Stimulated activated CD8-positive, alpha-beta memory T cell treated with anti-CD3 and anti-CD28 coated beads, Interleukin-4, amount 100 ng/mL, for 24 hours (primary cell): ENCODE measurements at places on chromosomes 11 and 22.

DNA sequence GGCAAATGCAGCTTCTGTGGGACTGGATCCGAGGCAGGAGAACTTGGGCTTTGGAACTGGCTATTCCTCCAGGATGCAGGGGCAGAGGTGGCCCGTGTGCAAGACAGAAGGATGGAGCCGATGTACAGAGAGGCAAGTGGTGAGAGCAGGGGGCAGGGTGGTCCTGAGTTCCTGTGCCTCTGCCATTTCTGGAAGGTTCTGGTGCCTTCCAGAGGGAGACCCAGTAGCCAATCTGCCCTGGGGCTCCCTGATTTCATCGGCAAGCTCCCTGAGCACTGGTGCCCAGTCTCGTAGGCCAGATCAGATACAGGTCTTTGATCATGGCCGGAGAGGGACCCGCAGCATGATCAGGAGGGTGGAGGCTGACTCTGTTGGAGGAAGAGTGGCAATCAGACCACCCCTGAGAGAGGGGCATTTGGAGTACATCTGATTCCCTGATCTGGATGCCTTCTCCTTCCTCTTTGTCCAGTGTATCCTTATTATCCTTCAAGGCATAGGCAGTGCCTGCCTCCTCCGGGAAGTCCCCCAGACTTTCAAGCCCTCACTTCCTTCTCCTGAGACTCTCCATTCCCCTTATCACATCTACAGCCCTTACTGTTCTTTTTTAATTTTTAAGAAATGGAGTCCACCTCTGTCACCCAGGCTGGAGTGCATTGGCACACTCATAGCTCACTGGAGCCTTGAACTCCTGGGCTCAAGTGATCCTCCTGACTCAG lies 9.7 kb downstream of the MRGPRD start:
- DNase-seq, result no peak

DNA sequence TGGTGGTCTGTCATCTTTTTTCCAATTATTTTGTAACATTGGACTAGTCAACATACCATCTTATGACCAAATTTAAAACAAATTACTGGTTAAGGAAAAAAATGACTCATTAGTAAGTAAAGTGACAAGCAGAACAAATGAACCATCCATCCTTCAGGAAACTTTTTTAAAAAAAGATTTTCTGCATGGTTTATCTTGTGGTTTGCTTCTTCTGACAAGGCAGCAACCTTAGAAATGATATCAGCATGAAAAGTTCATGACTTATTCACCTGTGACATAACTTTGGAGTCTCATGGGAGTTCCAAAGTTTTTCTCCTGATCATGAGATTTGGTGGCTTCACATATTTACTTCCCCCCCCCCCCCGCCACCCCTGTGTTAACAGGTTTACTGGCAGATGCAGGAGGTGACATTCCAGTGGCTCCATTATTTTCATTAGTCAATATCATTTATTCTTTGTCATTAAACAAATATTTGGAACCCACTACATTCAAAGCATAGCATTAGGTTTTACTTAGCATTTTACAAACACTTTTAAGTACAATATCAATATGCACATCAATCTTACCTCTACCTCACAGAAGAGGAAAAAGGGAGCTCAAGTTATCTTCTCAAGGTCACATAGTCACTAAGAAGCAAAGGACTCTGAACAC lies 40.7 kb downstream of the DCUN1D5 start:
- no peak for DNase-seq

DNA sequence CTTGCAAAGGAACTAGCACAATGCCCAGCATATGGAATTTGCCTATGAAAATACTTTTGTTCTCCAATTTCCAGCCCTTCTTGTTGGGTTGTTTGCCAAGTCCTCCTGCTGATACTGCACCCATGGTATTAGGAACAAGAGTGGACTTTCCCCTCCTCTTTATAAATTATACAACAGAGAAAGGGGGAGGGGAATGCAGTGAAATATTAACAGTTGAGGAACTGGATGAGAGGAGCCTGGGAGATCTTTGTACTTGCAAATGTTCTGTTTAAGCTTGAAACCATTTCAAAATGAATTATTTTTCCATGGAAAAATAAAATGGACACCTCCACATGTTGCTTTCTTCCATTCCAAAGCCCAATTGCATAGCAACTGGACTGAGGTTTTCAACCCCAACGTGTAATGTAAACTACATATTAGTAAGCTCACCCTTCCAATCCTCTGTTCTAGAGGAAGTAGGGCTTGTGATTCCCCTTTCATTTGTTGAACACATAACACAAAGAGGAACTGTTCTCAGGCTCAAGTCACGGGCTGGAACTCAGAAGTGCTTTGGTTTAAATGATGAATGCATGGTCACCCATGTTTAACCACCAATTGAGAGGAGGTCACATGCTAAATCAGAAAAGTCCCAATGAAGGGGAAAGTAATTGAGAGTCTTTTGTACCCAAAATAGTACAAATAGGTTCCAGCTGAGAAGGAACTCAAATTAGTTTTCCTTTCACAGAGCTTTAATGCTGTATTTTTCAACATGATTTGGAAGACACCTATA lies 66.2 kb upstream of the ZC3H12C start:
- DNase-seq, result no peak

DNA sequence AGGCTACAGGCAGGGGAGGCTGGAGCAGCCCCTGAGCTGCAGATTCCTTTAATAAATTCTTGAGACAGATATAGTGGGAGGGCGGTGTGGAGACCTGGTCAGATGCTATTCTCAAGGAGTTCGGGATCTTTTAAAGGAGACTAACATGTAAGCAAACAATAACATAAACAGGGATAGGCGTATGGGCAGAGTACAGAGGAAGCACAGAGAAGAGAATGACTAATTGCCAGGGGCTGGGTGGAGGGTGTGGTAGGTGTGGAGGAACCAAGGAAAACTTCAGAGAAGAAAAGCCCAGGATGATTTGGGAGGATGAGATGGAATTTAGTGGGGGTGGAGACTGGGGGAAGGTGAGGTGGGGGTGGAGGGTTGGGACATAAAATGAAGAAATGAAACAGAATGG lies 9.7 kb upstream of the HEPHL1 start:
- DNase-seq, result no peak

GRCh38 chr11:130428316-130429119 lies at the start of gene ADAMTS8:
TSS of gene ADAMTS8 (minus strand) at chr11:130428609. CDS start at chr11:130428286, 323 bp downstream.
- no peak for DNase-seq

DNA sequence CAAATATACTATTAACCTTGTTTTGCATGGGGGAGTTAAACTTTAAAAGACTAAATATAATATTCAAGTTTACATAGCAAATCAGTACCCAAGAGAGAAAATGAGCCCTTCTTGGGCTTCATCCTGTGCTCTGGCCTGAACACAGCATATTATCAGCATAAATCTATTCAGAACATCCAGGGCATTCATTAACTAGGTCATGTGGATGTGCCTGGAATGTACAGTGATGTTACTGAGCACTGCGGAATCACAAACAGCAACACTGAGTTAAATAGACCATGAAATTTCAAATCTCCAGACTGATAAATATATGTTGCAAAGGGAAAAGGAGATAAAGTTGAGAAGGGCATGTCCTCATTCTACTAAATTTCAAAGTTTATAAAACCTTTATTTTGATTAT lies 426.4 kb downstream of the AASDHPPT start:
- no peak for DNase-seq

GRCh38 chr22:39946503-39947219 lies 13.5 kb upstream of the TMA7B start:
- no peak for DNase-seq

- no peak for DNase-seq
These were observed 163.8 kb downstream of the SWAP70 start for GRCh38 chr11:9827708-9828107.

DNA sequence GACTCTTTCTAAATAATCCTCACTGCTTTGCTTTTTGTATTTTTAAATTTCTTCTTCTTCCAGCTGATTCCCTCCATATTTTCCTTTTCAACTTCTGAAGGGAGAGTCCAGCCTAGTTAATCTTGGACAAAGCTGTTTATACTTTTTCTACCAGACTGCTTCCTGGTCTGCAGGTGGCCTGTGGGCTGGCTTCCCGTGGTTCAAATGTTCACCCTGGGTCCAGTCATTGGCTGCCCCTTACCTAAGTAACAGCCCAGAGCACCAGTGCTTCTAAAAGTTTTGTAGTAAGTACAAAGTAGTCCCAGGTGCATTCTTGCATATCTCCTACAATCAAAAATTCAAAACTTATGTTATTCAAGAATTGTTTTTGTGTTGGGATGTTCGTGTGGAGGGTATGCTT lies 19.1 kb downstream of the ZNF143 start:
- DNase-seq, result no peak

- DNase-seq, result no peak
These were observed 44.5 kb downstream of the FEZ1 start for GRCh38 chr11:125451400-125452124.

DNA sequence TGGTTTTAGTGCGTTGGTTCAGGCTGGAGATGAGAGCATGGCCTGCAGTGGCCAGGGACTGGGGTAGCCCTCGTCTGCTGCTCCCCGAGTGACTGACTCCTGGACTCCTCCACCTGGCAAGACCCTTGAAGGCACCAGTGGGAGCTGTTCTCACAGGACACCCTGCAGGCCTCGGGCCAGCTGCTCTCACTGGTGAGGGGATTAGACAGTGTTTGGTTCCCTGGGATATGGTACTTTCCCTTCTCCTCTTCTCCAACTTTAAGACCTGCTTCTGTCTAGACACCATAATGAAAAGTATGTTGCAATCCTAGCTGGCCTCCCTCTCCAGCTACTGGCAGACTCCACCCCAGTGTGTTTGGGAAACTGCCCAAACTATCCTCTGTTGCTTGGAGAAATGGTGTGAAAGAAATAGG lies 168.8 kb upstream of the CADM1 start:
- DNase-seq, result no peak

DNA sequence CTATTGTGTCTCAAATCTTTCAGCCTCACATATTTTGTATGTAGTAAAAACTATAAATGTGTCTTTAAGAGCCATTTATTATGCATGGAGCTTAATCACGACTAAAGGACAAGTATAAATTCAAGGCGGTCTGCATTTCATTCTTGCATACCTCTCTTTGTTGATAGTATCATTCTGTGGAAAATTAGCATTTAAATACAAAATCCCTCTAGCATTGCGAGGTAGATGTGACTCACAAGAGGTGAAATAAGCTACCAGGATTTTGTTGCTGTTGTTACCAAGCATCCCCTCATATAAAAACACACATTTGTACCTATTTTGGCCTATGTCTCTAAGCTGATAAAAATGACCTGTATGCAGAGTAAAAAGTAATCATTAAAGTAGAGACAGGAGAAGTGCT lies 537.4 kb upstream of the LUZP2 start:
- no peak for DNase-seq

DNA sequence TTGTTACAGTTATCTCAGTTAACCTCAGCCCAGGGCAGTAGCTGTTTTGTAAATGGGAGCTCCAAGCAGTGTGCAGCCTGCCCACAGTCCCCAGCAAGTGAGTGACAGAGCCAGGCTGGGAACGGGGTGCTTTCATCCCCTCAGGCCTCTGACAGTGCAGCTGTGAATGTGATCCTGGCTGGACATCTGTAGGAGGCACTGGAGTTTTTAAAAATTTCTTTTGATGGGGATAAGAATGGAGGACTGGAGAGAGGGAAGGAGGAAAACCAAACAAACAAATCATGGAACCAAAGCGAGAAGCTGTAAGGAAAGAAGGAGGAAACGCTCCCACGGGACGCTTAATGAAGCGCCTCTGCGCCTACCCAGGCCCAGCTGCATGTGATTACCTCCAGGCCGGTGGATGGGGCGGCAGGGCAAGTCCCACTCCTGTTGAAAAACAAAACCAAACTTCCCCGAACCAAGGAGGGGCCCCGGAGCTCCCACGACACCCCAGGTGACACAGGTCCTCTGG lies 40.6 kb downstream of the SCUBE1 start:
- no peak for DNase-seq

GRCh38 chr11:45592636-45593035 lies 72.8 kb downstream of the CHST1 start:
- no peak for DNase-seq

- no peak for DNase-seq
These were observed 203.8 kb upstream of the TMEM45B start for GRCh38 chr11:129611661-129612446.

GRCh38 chr11:125952973-125953372 lies 7.1 kb downstream of the VSIG10L2 start:
- no peak for DNase-seq

DNA sequence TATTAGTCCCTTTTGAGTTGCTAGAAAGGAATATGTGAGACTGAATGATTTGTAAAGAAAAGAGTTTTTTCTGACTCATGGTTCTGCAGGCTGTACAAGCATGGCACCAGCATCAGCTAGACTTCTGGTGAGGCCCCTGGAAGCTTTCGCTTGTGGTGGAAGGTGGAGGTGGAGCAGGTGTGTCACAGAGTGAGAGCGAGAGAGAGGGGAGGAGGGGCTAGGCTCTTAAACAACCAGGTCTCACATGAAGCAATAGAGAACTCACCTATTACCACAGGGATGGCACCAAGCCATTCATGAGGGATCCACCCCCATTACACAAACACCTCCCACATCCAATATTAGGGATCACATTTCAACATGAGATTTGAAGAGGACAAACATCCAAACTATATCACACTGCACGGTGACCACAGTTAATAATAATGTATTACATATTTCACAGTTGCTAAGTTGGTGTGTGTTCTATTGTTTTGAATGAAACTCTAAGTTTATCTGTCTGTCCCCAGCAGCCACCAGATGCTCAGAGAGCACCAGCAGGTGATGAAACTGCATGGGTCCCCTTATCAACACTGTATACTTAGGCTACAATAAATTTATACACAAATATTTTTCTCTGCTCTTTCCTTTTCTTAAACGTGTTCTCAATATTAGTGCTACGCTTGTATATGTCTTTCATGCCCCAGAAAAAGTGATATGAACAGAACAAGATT lies 14.1 kb downstream of the ZFP91 start:
- no peak for DNase-seq

- DNase-seq, result no peak
These were observed 1.2 kb upstream of the TSKU start for GRCh38 chr11:76781807-76782530.

DNA sequence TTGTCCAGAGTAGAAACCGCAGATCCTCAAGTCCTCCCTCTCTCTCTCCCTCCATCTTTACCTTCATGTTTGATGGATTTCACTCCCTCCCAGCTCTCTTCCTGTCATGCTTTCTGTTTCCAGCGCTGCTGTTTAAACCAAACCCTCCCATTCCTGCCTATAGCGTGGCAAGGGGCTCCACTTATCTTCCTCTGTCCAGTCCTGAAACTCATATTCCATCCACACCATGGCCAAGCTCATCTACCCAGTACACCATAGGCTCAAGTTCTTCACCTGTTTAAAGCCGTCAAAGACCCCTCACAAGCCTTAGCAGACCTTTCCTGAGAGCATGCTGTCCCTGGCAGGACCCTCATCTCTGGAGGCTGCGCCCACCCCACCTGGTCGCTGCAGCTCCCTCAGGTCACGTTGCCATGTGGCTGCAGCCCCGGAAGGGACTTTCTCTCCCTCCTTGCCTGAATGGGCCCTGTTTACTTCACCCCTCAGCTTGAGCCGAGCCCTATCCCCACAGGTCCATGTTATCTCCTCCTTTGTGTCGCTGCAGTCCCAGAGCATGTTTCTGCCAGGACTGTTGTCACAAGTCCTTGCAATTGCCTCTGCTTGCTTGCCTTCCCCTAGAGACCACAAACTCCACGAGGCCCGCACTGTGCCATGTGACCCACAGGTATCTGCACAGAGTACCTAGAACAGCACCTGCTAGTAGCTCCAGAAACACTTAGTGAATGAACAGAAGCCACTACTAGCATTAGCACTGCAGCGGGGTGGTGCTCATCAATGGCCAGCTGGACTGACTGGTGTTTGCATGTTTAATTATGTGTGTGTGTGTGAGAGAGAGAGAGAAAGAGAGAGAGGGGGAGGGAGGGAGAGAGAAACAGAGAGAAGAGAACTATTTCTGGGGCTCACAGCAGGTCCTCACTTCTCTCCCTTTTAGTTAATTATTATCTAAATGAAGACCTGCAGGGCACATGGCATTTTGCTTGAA lies 149.4 kb upstream of the SNX19 start:
- DNase-seq, result no peak
